ENCODE measurements at places on chromosomes 5 and 9.

- DNase-seq, result no peak
These were observed 26.7 kb downstream of the MARCHF11 start for GRCh38 chr5:16152601-16153568.

- no peak for DNase-seq
These were observed 37.1 kb upstream of the GDNF start for GRCh38 chr5:37876943-37877342.

DNA sequence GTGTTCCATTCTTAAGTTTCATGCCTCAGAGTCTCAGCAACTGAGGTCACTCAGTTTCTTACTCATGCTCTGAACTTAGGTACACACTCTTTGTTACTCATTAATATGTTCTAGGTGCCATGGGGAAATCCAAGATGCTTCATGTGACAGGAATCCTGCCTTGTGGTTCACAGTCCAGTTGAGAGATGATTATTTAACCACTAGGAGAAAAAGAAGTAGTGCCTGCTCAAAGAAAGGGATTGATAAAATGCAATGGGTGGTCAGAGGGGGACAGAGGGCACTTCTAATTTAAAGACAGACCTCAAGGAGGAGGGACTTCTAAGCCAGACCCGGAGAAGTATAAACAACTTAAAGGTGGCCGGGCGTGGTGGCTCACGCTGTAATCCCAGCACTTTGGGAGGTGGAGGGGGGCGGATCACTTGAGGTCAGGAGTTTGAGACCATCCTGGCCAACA is 69.0 kb downstream of the UGCG start:
- DNase-seq, result no peak

- no peak for DNase-seq
These were observed 91.0 kb downstream of the GAS1 start for GRCh38 chr9:86856259-86856658.

DNA sequence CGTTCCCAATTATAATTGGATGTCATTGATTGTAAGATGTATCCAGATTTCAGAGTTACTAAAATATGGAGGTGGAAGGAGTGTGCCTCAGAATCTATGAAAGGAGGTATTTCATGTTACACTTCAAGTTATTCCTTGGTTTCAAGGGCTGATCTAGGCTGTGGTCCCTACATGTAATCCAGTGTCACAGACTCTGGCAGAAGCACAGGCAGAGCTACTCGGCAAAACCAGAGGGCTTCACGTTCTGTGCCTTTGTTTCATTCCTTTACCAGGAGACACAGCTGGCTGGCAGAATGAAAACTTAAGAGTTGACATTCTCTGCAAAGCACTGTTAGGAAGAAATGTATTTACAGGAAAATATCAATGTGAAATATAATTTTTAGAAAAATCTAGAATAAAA is 99.6 kb downstream of the ANKH start:
- DNase-seq, result no peak

GRCh38 chr5:38845526-38846378 is at the start of gene OSMR:
Gene OSMR (plus strand): TSS chr5:38846012. CDS start chr5:38869045, 23,033 bp downstream.
- peak; percentile 75 for DNase-seq

DNA sequence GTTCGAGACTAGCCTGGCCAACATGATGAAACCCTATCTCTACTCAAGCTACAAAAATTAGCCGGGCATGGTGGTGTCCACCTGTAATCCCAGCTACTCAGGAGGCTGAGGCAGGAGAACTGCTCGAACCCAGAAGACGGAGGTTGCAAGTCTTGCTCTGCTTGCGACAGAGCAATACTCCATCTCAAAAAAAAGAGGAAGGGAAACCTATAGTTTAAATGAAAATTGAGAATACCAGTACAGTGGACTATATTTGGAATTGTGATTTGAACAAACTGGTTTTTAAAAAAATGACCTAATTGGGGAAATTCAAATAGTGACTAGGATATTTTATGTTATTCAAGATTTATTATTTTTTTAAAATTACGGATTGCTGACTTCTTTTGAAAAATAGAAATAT is 33.2 kb downstream of the DIAPH1 start:
- DNase-seq, result no peak

DNA sequence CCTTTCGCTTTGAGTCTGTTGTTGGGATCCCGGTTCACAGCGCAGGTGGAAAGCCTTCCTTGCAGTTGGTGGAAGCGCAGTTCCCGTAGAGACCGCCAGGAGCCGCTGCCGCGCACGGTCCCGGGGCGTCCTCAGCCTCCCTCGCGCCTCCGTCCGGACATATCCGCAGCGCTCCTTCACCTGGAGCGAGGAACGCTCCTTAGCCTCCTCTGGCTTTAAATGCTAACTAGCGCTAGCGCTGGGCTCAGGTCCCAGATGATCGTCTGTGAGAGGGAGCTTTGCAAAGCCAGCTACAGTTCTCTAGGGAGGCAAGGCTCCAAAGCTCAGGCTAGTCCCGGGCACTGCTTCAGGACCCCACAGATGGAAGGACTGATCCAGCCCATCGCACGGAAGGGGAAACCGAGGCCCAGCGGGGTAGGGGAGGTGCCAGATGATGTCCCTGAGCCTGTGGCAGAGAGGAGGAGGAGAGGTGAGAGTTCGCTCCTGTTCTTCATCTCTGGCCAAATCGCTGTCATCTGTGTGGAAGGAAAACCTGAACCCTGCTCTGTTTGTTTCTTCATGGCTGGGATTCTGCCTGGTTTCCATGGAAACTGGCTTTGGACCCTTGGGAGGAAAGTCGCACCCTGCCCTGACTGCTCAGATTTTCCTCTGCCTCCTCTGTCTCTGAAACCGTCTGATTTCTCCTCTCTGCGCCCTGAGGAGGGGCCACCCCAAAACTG is 31.4 kb downstream of the COL15A1 start:
- peak; percentile 58 for DNase-seq

DNA sequence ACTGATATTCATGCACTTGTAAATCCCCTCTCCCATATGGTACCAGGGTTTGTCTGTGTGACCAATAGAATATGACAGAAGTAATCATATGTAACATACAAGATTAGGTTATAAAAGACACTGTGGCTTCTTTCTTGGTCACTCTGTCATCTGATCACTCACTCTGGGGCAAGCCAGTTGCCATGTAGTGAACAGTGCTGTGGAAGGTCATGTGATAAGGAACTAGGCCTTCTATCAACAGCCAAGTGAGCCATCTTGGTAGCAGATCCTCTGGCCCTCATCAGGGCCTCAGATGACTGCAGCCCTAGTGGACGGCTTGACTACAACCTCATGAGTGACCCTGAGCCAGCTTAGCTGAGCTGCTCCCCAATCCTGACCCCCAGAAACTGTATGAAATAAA is 30.0 kb upstream of the MATR3 start:
- DNase-seq, result no peak

DNA sequence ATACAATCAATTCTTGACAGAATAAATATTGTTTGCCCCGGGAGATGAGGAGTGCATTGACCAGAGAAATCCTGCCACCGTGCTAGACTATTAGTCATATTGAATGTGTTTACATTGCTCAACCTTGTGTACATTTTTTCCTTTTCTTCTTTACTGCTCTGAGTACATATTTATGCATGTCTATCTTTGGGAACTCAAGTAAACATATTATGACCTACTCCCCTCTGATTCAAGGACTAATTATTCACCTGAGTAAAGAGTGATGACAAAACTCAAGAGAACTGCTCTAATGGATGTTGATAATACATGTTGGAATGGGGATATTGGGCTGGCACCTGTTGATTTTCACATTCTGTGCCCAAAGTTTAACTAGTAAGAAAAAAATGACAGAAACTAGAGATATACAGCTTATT is 3.9 kb upstream of the SPINK1 start:
- no peak for DNase-seq

DNA sequence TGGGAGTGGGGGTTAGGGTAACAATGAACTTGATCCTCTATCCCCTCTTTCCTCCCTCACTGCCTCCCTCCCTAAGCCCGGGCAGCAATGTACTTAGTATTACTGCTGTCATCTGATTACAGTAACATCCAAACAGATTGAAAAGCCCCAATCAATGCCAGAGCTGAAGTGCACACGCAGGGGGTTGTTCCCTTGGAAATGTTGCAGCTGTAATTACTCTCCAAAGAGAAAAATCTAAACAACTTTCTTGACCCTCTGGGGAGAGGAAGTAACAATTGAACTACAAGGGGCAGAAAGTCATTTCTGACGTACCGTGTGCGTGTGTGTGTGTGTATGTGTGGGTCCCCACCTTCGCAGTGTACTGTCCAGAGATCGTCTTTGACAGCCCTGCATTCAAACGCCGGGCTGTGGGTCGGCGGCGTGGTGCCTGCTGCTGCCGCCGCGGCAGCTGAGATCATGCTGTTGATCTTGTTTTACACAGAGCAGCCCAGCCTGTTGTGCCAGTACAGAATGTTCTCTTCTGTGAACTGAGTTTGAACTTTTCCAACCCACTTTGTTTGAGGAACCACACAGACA is 66.0 kb upstream of the KLF9 start:
- DNase-seq, result peak; percentile 17

DNA sequence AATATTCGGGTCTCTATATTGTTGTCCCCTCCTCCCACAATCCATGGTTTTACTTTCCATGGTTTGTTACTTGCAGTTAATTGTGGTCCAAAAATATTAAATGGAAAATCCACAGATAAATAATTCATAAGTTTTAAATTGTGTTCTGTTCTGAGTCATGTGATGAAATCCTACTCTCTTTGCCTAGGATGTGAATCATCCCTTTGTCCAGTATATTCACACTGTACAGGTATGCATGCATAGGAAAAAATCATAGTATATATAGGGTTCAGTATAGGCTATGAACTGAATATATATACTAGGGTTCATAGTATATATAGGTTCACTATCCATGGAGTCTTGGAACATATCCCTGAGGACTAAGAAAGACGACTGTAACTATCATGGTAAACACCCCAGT is 19.6 kb downstream of the INSYN2B start:
- DNase-seq, result no peak

DNA sequence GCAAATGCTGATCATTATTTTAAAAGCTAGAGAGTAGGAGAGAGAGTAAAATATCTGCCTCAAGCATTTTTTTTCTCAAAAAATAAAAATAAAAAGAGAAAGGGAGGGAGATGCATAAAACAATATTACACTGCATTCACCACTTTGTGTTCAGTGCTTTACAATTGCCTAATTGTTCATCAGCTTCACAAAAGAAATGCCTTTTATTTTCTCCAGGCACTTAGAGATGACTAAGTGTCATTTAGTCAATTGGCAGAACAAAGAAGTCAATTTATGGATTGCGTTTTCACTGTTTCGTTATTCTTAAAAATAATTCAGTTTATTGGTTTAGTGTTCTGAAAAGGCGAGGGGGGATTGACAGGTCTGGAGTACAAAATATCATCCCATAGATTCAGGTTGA is 232.5 kb upstream of the CCNH start:
- no peak for DNase-seq

GRCh38 chr5:120613729-120614128 is 149.6 kb downstream of the PRR16 start:
- no peak for DNase-seq

DNA sequence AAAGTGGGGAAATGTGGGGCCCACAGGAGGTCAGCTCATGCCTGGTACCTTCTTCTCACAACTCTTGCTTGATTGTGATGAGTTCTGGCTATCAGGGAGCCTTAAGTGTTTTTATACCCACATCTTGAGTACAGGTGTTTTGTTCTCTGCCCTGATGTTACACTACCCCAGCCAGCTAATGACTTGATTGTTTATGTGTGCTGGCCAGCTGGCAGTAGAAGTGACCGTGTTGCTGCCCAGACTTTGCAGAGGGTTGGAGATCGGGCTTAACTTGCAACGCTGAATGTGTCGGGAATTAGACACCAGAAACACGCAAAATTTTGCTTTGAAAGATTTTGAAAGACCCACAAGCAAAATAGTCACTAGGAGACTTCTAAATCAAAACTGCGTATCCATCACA is 16.9 kb upstream of the ZDHHC11B start:
- no peak for DNase-seq

GRCh38 chr5:100175346-100175745 is 359.8 kb upstream of the FAM174A start:
- DNase-seq, result no peak

DNA sequence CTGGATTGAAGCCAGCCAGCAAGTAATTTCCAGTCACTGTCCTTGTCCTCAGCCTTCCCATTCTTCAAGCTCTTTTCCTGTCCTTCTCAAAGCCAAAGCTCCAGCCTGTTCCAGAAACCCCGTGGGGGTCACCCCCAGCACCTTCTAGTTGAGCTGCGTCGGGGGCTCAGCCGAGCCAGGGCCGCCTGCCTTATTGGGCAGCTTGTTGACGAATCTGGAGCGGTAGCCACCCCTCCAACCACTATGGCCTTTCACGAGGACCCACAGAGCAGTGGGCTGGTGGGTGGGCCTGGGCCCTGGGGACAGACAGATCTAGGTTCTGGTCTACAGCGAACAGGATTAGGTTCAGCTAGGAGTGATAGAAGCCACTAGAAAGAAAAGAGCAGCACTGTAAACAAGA is 47.3 kb downstream of the TSPAN17 start:
- DNase-seq, result no peak
